ENCODE measurements at places on chromosomes 5 and 9. TPM values are rescaled to one million over a fixed set of nuclear protein-coding genes. Genes with fewer than 3 reads are reported as not detected.

- peak; percentile 98 for DNase-seq
These were observed 56.9 kb upstream of the GGTA1 start for GRCh38 chr9:121556580-121556979.

GRCh38 chr9:117750401-117750800 lies 46.2 kb downstream of the TLR4 start:
- no peak for DNase-seq

- no peak for DNase-seq
These were observed 334.6 kb downstream of the SPOCK1 start for GRCh38 chr5:137164536-137164935.

GRCh38 chr9:32423371-32423770 lies 38.9 kb downstream of the ACO1 start:
- no peak for DNase-seq

- no peak for DNase-seq
These were observed 190.5 kb downstream of the SEC61B start for GRCh38 chr9:99412606-99413005.

DNA sequence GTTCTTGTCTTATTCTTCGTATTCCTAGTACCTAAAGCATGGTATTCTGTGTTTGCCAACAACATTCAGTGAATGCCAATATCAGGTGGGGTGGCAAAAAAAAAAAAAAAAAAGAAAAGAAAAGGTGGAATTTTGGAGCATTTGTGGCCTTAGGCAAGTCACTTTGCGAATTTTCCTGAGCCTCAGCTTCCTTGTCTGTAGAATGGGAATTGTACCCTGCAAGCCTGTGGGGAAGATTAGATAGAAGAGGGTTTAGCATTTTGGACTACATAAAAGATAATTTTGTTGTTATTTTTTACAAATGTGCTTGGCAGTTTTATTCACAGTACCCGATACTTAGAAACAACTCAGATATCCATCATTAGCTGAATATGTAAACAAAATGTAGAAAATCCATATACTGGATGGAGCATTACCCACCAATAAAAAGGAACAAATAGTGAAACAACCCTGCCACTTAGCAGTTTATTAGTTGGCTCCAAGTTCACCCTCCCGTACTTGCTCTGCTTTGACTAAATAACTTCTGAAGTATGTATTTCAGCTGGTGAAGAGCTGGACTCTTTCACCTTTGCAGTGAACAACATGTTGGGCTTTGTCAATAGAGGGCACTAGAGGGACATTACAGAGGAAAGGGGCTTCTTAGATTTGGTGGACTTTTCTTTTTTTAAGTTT lies 13.6 kb downstream of the UBE2D2 start:
- peak; percentile 52 for DNase-seq

DNA sequence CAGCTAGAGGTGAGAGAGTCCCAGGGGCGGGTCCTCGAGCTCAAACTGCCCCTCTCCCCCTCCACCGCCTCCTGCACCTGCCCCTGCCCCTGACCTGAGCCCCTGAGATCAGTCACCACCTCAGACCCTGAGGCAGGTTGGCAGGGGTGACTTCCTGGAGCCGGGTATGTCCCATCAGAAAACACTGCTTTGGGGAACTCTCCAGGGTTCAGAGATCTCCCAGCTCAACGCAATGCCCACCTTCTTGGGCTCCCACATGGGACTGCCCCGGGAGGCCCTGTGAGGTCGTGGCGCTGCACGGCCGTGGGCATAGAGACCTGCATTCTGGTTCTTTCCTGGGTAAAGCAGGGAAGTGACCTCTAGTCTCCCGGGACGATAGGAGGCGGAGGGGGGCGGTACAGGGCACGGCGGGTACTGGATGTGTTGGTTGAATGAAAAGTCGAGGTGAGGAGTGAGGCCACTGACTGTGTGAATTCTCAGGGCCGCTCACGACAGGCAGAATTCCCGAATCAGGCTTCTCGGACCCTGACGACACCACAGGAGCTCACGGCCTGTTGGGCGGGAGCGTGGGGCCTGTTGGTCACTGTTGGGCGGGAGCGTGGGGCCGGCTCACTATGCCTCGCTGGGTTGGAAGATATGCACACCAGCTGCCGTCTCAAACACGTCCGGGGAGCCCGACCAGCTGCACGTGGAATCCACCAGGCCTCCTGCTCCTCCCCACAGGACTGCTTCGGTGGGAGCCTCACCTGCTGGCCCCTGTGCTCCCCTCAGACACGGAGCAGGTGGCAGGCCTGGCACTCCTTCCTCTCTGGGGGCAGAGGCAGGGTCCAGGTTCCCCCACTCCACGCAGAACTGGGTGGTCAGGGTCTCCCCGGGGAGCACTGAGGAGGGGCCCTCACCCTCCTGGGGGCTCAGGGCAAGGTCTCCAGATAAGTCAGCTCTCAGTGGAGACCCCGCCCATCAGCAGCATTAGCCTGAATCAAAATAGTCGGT lies 178.0 kb upstream of the PPP1R26 start:
- no peak for DNase-seq

GRCh38 chr5:112293587-112293986 lies 125.5 kb downstream of the EPB41L4A start:
- DNase-seq: peak; percentile 2

DNA sequence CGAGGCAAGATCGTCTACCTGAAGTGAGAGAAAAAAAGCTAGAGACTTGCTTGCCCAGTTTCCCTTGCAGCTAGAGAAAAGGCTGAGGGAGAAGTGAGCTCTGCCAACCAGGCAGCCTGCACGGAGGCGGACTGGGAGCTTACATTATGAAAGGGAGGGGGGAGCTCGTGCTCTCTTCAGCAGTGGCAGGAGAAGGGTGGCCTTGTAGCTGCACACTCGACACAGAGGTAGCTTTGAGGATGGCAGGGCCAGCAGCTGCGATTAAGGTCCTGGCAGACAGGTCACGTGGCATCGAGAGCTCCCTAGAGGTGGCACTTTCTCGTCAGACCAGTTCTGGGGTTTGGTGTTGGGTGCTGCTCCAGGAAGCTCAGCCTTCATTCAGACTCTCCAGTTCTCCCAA lies 26.7 kb downstream of the APBA1 start:
- DNase-seq: peak; percentile 6

DNA sequence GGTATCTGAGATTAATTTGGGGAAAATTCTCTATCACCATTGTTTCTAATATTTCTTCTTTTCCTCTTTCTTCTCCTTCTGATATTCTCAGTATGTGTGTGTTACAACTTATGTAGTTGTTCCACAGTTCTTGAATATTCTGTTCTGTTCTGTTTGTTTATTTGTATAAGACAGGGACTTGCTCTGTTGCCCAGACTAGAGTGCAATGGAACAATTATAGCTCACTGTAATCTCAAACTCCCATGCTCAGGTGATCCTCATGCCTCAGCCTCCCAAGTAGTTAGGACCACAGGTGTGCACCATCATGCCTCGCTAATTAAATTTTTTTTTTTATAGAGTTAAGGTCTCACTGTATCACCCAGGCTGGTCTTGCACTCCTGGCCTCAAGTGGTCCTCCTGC lies 145.8 kb upstream of the TUT7 start:
- DNase-seq: no peak

GRCh38 chr9:127838375-127839078 lies 15.9 kb downstream of the ENG start:
- DNase-seq: peak; percentile 96

- no peak for DNase-seq
These were observed 46.2 kb upstream of the RUFY1 start for GRCh38 chr5:179504191-179504590.

DNA sequence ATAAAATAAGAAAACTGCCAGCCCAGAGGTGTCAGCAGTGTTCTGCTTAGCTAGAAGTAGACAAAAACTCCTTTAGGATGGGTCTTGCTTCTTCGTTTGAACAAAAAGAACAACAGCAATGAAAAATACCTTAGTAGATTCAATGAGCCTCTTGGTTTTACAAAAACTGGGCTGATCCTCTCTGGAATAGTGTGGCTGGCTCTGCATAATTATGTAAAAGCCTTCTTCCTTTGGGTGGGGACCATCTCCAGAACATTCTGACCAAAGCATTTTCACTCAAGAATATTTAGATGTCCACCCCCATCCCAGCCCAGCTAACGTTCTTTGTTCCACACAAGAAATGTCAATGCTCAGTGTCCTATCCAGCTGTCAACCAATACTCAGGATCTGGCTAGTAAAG lies 63.2 kb downstream of the LRSAM1 start:
- no peak for DNase-seq

GRCh38 chr9:75198436-75198835 lies 110.1 kb downstream of the OSTF1 start:
- no peak for DNase-seq

- DNase-seq: no peak
These were observed 9.0 kb downstream of the CREBRF start for GRCh38 chr5:173065155-173065554.

GRCh38 chr5:39518516-39518915 lies 93.7 kb upstream of the DAB2 start:
- peak; percentile 31 for DNase-seq

DNA sequence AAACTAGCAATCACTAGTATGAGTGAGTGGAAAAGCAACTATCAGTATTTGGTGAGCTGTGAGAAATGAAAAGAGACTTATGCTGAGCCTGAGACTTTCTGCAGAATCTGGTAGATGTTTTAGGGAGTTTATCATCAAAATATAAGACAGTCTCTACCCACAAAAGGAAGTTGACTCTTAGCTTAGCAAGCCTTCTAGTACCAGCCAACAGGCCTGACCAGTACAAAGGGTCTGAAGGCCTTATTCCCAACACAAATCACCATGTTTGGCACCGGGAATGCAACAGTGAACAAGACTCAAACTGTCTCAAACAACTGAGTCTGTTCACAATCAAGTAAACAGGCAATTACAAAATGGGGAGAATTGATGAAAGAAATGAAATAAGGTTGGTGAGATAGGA lies 244.4 kb downstream of the CWC27 start:
- DNase-seq: no peak

- no peak for DNase-seq
These were observed 22.6 kb downstream of the HRH2 start for GRCh38 chr5:175680463-175680862.

GRCh38 chr9:101925498-101925897 lies 187.1 kb upstream of the GRIN3A start:
- DNase-seq: no peak

DNA sequence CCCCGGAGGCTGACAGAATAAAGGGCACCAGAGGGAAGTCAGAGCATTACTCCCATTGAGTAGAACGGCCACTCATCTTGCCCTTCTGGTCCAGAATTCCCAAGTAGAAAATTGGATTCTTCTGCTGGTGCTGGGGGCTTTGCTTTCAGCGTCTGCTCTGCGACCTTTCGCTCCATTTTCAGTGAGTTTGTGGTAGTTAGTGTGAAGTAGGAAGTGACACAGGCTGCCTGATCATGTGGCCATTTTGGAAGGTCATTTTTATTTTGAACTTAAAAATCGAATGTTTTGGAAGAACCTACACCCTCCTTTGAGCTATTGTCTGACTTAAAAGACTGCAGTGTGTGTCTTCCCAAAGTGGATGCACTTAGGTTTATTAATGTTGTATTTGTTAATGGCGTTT lies 56.7 kb upstream of the FAM120AOS start:
- no peak for DNase-seq

- no peak for DNase-seq
These were observed 32.8 kb upstream of the ADAMTS2 start for GRCh38 chr5:179378116-179378440.

OLFM1 gene
- total RNA-seq: not detected

GKAP1 gene
- total RNA-seq: 4.3 TPM

SEMA4D gene
- total RNA-seq: 0.27 TPM

BAAT gene
- 0.37 TPM for total RNA-seq

IFNK gene
- not detected for total RNA-seq

C9orf40 gene
- 9.1 TPM for total RNA-seq

SOHLH1 gene
- total RNA-seq: not detected

SLC6A3 gene
- total RNA-seq: not detected

PHPT1 gene
- 106 TPM for total RNA-seq

FABP6 gene
- total RNA-seq: not detected

CMYA5 gene
- 0.47 TPM for total RNA-seq
